ENCODE measurements at places on chromosomes 6 and 20. TPM values are rescaled to one million over a fixed set of nuclear protein-coding genes. Genes with fewer than 3 reads are reported as not detected.

DNA sequence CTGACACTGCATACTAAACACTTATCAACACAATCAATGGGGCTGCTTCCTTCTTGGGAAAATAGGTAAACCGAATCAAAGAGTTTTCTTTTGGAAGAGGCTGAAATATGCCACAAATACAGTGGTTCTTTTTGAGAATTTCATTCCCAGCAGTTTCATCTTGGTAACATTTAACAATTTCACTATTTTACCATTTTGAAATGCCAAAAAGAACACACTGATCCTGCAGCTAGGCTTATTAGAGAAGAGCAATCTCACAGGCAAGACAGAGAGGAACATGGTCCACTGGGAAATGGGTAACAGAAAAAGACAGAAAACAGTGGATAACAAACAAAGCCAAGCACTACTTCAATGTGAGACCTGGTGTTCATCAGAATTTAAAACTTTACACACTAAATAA lies 2.5 kb downstream of the CNR1 start:
- DNase-seq, result no peak

The MEI4 gene
- total RNA-seq, result 1.2 TPM

DNA sequence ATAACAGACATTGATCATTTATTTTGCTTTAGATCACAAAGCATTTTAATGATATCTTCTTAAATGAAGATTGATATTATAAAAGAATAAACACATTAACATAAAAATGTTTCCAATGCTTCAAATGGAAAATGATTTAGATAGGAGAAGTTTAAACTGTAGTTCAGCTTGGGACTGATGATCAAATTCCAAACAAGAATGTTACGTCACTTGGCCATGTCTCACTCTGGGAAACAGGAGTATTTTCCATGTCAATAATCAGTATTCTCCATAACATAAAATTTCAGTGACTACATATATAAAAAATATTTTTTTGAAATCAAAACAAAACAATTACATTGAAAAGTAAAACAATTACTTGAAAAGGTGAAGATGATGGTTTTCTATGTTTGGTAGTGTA lies 52.9 kb upstream of the SIM1 start:
- no peak for DNase-seq

The ABT1 gene
- 9.1 TPM for total RNA-seq

Data from renal cortical epithelial cell (primary cell).